ENCODE measurements at places on chromosomes 16 and 17. TPM values are rescaled to one million over a fixed set of nuclear protein-coding genes. Genes with fewer than 3 reads are reported as not detected.

DNA sequence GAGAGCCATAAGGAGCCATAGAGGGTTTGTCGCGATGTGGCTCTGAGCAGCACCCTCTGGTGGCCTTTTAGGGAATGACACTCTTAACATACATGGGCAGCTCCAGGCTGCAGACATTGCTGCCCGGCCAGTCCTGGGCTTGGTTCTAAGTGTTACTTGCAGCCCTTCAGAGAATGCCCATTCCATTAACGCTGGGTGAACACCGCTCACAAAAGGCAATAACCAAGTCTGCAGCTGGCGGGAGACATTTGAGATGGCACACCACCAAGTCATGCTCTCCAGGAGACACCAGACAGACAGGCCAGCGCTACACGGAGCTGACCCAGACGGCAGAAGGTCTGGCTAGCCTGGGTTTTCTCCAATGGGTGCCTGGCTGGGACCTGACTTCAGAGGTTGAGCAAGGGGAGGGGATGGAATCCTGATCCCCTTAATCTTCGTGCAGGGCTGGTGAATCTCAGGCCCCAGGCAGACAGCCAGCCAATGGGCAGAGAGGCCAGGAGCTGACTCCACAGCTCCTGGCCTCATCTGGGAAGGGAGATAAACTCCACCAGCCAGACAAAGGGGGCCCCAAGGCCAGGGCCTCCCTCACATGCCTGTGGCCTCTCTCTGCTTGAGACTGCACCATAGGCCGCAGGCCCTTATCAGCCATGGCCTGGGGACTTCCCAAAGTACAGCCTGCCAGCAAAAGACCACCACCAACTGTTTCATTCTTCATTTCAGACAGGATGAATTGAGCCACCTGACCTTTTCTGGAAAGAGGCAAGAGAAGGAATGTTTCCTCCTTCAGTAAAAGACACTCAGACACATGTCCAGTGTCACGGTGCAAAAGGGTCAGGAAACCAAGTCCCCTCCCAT lies 58.8 kb downstream of the ZDHHC7 start:
- DNase-seq = peak; percentile 72

GRCh38 chr16:87150262-87150661 lies 166.9 kb downstream of the C16orf95 start:
- no peak for DNase-seq

DNA sequence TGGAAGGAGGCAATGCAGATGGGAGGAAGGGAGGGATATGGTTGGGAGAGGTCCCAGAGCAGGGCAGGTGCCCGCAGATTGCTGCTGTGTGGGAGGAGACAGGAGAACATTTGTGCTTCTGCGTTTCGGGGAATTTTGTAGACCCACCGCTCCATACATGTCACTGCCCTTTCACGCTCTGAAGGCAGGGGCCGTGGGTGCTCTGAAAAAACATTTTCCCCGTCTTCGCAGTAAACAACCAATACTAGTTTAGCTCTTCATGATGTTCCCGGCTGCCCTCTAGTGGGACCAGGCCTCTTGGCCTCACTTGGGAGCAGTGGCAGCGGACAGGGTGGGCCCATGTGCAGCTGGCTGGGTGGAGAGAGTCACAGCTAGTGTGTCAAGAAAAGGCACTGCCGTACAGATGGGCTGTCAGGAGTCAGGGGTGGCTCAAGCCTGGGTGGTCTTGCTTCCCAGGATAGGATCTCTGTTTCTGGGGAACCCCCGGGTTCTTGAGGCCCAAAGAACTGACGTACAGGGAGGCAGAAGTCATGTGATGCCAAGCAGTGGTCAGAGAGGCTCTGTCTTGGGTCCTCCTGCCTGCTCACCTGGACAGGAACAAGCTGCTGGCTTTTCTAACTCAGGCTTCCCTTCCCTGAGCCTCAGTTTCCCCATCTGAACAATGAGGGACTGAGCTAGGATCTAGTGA lies 46.5 kb upstream of the CPNE2 start:
- DNase-seq = peak; percentile 42

GRCh38 chr17:68592009-68592408 lies 9.2 kb downstream of the FAM20A start:
- no peak for DNase-seq

DNA sequence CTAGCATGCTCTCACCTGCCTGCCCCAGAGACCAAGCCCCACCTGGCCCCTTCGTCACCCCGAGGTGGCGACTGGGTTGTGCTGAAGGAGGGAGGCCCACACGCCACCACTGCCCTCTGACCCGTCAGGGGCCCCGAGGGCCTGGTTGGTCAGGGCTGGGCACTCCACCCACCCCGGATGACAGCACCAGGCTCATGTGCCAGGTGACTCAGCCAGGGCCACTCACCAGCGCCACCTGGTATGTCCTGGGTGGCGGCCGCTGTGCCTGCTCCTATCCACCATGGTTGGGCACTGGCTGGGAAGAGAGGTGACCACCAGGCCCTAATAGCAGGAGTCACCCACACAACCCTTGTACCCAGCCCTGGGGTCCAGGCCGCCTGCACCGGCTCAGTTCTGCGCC lies 68.9 kb downstream of the JPH3 start:
- DNase-seq = no peak

Gene CCL4
- total RNA-seq = not detected
